Fibroblast of skin of back (primary cell): ENCODE measurements at places on chromosomes 2 and 18.

GRCh38 chr2:176118601-176119339, 2.2 kb downstream of the HOXD10 start:
- peak; percentile 43 for DNase-seq

DNA sequence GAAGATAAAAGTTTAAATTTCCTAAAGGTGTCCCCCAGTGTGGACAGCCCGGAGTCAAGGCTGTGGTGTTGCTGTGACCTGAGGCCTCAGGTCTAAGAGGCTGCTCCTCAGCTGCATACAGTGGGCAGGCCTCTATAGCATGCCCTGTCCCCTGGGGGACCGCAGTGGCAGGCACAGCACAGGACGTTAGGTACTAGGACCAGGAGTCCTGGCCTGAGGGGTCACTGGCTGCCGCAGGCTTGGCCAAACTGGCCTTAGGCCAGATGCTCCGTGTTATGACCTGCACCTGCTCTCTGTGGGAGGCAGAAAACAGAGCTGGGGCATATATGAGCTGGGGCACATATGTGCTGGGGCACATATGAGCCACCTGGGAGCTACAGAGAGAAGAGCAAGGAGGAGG, 21.2 kb upstream of the MAL start:
- DNase-seq, result no peak

GRCh38 chr18:42632801-42633200, 482.7 kb downstream of the RIT2 start:
- no peak for DNase-seq

GRCh38 chr2:32416519-32416918, 59.7 kb downstream of the BIRC6 start:
- no peak for DNase-seq

- no peak for DNase-seq
These were observed 23.1 kb downstream of the ANXA4 start for GRCh38 chr2:69765096-69765380.

DNA sequence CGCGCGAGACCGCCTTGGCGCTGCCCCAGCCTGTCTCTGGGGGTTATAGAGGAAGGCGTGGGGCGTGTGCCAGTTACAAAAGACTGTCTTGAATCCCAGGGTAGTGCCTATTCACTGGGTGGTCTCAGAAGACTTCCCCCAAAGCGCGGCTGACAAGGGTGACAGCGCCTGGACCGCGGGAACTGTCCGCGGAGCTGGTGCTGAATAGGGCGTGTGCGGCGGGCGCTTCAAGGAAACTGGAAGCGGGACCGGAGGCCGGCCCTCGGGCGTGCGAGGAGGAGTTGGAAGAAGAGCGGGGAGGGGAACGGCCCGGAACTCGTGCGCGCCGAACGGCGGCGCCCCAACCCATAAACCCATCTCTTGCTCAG, 2.3 kb downstream of the EGR4 start:
- DNase-seq, result peak; percentile 57

DNA sequence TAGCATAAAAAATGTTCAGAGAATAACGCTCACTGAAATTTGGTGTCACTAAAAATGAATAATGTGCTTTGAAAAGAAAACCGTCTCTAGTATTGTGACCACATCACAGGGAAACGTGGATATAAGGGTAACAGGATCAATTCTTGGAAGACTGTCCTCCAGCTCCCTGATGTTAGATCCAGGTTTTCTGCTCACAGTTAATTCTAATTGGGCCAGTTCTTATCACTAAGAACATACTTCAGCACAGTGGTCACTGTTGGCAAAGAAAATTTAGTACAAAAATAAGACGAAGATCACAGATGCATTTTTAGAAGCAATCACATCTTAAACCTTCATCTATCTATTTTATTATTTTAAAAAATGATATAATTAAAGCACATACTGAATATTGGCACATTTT, 57.0 kb upstream of the CD226 start:
- no peak for DNase-seq

GRCh38 chr18:68916734-68917133, 118.9 kb downstream of the CCDC102B start:
- DNase-seq, result no peak

DNA sequence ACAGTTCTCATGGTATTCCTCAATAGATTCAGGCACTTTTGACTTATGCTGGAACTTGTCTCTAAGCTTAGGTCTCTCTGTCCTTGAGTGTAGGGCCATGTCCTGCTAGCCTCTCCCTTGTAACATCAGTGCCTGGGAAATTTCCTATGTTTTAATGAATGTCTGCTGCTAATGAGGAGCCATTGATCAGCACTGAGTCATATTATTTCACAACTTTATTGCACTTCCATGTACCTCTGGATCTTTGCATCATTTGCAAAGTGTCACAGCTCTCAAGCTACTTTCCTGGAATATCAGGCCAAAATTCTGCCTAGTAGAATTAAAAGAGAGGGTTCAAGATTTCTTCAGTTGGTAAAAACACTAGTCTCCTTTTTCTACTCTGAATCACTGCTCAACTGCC, 102.5 kb downstream of the GAREM1 start:
- no peak for DNase-seq

DNA sequence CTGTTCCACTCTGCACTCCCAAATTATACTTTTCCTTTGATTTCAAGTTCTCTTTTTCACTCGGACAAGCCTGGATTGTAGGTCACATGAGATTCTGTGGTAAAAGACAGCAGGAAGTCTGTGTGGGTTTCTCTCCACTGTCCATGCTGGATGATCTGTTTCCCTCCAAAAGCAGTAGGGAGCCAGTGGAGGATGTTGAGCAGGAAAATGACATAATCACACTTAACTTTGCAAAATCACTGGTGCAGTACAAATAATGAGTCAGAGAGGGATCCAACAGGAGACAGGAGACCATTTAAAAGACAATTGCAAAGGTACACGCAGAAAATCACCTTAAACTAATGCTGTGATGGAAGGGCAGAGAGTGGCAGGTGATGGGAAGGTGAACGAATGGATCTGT, 301.3 kb downstream of the ZNF407 start:
- DNase-seq, result peak; percentile 81

GRCh38 chr2:199462347-199462955, 4.7 kb upstream of the SATB2 start:
- DNase-seq, result no peak

DNA sequence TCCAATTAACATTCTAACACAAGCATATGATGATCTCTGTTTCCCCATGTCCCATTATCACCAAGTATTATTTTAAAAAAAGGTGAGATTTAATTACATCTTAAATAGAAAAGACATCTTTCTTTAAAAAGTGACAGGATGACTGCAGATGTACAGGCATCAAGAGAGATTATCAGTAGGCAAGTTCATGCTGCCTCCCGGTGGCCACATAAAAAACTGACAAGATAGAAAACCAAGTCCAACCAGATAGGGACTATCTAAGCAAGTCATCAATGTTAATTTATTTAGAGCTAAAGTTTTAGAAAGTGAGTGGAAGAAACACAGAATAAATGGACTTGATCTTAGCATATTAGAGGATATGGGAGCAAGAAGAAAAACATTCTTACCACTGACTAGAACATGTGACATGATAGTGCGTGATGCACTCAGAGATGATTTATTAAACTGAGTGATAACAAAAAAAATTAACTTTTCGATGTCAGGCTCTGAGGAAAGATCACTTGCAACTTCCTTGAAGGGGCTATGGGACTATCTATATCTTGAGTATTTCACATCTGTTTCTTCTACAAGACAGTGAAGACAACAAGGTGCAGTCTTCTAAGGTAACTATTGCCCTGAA, 5.4 kb upstream of the TDRD15 start:
- peak; percentile 9 for DNase-seq

- DNase-seq, result no peak
These were observed 22.8 kb upstream of the APCDD1 start for GRCh38 chr18:10431680-10432079.

DNA sequence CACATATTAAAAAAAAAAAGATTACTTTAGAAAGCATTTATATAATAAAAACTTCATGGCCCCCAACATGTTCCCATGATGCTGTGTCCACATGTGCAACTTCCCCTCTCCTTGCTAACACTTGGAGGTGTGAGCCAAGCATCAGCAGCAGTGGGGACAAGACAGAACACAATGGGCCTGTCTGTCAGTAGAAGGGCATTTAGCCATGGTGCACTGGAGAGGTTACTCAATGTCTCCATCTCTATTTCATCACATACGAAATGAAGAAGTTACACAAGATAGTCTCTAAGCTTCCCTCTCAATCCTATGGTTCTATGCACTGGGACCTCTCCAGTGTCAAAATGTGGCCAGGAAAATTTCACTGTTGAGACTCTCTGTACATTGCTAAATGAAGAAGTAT, 2.5 kb downstream of the VIT start:
- no peak for DNase-seq

DNA sequence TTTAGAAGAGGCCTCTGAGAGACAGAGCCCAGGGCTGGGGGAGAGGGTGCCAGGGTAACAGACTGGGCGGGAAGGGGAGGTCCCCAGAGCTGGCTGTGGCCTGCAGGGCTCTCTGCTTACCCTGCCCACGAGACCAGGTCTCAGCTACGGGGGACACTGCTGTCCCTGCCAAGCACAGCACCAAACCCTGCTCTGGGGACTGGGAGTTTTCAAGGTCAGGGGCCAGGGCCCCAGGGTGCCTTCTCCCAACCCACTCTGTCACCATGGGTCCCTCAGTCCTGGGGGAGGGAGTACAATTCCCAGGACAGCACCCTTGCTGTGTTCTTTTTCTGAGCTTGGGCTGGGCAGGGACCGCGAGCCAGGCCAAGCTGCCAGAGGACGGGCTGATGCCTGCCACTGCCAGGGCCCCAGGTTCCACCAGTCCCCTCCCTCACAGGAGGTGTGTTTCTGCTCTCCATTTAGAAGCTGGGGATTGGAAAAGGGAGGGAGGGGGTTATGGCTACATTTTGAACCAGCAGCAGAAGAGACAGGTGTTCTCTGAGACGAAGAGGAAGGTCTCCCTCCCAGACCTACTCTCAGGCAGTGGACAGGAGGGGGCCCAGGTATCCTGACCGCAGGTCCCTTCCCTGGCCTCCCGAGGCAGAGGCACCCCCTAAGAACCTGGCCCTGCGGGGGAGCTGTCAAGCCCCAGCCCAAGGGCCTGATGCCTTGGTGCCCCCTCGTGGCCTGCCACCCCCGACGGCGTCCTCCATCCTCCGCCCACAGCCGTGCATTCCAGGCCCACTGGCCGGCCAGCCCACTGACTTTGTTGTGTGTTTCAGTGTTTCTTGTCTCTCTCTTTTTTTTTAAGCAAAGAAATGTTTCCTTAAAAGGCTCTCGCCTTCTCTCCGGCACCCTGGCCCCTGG, 80.4 kb downstream of the TNS1 start:
- DNase-seq, result peak; percentile 72

DNA sequence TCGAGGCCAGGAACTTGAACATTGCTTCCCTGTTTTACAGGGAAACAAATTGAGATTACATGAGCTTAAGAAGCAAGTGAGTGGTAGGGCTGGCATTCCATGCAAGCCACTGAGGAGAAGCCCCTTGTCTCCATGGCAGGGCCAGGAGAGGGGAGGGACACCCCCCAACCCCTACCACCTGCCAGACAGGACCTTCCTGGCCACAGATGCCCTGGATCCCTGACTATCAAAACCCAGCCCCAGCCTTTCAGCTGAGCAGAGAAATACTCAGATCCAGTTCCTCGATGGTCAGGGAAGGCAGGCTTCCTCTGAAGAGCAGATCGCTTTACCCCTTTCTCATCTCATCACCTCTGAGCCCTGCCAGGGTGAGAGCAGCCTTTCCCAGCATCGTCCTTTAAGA, 53.8 kb upstream of the ALPP start:
- no peak for DNase-seq

- no peak for DNase-seq
These were observed 196.0 kb downstream of the FHOD3 start for GRCh38 chr18:36493349-36494159.

DNA sequence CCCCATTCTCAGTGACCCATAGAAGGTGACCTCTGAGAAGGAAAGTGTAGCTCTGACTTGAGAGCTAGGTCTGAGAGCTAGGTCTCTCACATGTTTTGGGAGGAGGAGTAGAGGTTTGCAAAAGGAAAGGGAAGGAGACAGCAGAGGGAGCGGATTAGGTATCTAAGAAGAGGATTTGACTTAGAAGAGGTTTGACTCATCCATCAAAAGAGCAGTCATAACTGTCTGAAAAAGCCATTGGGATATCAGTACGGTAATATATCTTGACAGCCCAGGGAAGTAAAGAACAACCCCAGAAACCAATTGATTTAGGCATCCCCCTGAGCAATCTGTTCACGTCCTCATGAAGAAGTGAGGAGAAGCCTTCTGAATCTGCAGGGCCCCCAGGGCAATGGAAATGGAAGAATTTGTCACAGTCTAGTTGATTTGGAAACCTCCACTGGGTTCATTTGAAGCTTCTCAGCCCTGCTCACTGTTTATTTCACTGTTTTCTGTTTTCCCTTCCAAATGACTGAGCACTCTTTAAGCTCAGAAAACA, 19.3 kb downstream of the OXER1 start:
- no peak for DNase-seq

DNA sequence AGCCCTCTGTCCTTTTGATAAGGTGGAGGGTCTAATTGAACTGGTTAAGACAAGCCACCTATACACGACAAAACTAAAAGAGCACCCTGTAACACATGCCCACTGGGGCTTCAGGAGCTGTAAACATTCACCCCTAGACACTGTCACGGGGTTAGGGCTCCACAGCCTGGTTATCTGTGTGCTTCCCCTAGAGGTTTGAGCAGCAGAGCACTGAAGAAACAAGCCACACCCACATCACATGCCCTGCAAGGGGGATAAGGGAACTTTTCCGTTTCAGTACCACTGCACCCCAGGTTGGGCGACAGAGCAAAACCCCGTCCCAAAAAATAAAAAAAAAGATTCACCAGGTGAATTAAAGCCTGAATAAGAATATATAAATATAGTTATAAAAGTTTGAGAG, 913.7 kb upstream of the ACVR2A start:
- no peak for DNase-seq

GRCh38 chr18:79586436-79587225, 93.0 kb upstream of the CTDP1 start:
- DNase-seq, result no peak

DNA sequence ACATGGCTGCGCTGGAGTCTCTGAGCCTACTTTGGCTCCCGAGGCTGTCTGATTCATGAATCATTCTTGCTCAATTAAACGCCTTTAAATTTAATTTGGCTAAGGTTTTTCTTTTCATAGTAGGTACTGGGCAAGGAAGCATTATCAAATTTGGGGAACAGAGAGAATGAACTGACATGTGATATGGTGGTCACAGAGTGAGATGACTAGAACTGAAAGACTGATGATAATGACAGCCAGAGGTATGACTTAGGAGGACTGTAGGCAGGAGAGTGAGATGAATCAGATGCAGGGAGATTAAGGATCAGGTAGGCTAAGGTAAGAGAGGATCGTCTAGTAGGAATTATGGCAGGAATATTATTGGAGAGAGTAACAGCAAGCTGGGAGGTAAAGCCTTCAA, 40.9 kb upstream of the ST8SIA3 start:
- DNase-seq, result no peak

- no peak for DNase-seq
These were observed 468.0 kb downstream of the METTL4 start for GRCh38 chr18:2103299-2103698.

- DNase-seq, result no peak
These were observed 264.3 kb downstream of the TSN start for GRCh38 chr2:122019724-122020123.

DNA sequence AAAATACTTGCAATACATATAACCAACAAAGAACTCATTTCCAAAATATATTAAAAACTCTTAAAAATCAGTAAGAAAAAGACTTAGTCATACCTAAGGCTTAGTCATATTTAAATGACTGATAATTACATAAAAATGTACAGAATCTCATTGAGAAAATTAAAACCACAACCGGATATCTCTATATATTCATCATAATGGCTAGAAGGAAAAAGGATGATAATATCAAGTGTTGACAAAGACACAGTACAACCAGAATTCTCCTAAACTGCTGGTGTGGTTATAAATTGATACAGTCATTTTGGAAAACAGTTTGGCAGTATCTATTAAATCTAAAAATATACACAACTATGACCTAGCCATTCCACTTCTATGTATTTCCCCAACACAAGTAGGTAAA, 27.1 kb upstream of the IHH start:
- no peak for DNase-seq
